CD4-positive, alpha-beta T cell treated with Interleukin-2 at 100 ng/mL for 4 hours (primary cell): ENCODE measurements at places on chromosomes 4 and X.

GRCh38 chr4:154490583-154491340, 837 bp downstream of the DCHS2 start:
- no peak for DNase-seq

DNA sequence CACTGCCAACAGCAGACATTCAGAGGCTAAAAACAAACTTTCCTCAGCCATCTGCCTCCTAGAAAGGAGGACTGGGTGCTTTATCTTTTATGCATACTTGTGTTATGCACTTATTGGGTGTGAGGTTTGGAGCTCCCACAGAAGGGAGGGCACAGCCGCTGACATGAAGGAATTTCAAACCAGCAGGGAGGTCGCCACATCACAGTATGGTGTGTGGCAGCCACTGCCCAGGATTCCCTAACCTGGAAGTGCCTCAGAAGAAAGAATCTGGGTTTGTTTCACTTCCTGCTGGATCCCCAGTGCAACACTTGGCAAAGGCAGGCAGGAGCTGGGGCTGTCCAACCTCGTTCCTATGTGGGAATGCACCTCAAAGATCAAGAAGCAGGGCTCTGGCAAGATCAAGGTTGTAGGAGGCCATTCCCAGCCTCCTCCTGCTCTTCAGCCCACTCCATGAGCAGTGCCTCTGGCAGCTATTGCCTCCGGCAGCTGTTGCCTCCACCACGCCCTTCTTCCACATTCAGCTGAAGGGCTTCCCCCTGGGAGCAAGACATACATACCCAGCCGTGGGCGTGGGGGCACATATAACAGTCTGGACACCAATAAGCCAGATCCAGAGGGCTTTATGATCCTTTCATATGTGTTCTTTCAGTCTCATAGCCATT, 109.0 kb upstream of the MAMLD1 start:
- DNase-seq: no peak

- DNase-seq: no peak
These were observed 52.7 kb downstream of the SPINK2 start for GRCh38 chr4:56768763-56769162.

- no peak for DNase-seq
These were observed 203.7 kb downstream of the NSUN7 start for GRCh38 chr4:40953283-40954087.
